Left renal cortex interstitium (tissue), 4 donors: ENCODE measurements at places on chromosomes 2 and 18. TPM values are rescaled to one million over a fixed set of nuclear protein-coding genes. Genes with fewer than 3 reads are reported as not detected.

DNA sequence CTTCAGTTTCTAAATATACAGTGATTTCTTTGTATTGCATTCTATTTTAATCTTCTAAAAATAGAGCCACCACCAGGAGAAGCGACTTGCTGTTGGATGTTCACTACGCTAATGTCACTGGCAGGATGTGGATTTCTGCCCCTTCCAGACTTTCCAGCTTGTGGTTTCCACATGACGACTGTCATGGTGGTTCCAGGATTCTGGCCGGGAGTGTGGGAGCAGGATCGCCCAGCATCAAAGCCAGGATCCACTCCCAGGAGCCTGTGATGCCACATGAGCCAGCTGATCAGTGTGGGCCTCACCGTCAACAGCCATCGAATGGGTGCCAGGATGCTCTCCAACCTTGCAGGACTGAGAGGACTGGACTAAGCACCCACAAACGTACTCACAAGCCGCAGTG is 148.8 kb downstream of the HDAC4 start:
- no peak for DNase-seq

DNA sequence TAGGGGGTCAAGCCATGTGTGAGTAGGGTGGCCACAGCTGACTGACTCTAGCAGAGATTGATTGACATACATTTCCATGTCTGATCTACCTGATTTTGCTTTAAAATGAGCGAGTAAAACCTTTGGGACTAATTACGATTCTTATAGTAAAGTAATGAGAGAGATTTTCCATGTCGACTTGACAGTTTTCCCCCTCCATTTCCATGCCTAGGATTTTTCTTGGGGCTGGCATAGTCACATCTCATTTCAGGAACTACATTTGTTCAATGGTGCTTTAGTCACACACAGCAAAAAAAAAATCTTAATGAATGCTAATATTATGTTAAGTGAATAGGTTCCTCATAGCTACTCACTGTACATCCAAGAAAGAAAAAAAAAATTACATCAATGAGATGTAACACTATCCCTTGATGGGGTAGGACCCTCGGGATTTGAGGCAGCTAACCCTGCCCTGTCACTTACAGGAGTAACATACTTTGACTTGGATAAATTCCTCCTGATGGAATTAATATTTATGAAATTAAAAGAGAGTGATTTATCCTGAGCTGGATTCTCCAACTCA is 690.9 kb downstream of the TDRD15 start:
- DNase-seq: no peak

GRCh38 chr18:9731380-9731779 is 23.3 kb downstream of the RAB31 start:
- DNase-seq: no peak

Gene MYOM1
- 5.9 TPM for polyA plus RNA-seq
